Activated CD4-positive, alpha-beta T cell treated with anti-CD3 and anti-CD28 coated beads for 36 hours (primary cell): ENCODE measurements at places on chromosomes 11 and 22. TPM values are rescaled to one million over a fixed set of nuclear protein-coding genes. Genes with fewer than 3 reads are reported as not detected.

Gene CBLIF
- not detected for total RNA-seq

Gene CSF2RB
- total RNA-seq, result 0.30 TPM

Gene P2RX6
- 0.25 TPM for total RNA-seq

Gene MS4A6A
- total RNA-seq, result not detected

Gene BARX2
- total RNA-seq, result 1.3 TPM

Gene PDE3B
- 24.7 TPM for total RNA-seq

Gene ABTB2
- total RNA-seq, result 1.2 TPM

Gene DYNC2H1
- total RNA-seq, result 1.4 TPM

Gene GAL3ST1
- total RNA-seq, result not detected

Gene MS4A3
- total RNA-seq, result not detected

Gene OR2AG1
- total RNA-seq, result not detected

Gene HYLS1
- 9.3 TPM for total RNA-seq

Gene NUP160
- 84.5 TPM for total RNA-seq

Gene ZPR1
- total RNA-seq, result 88.8 TPM

Gene NRGN
- 13.5 TPM for total RNA-seq

Gene DBX1
- total RNA-seq, result not detected

Gene CXCR5
- total RNA-seq, result 18.9 TPM

Gene FOSL1
- total RNA-seq, result 11.3 TPM

Gene SERHL2
- 2.1 TPM for total RNA-seq

Gene LRRC32
- total RNA-seq, result 5.7 TPM

Gene SPON1
- 0.26 TPM for total RNA-seq

Gene GSTT4
- total RNA-seq, result not detected

Gene RASL10A
- not detected for total RNA-seq

Gene LARGE1
- total RNA-seq, result 0.39 TPM

Gene C22orf42
- total RNA-seq, result not detected

Gene SLC1A2
- not detected for total RNA-seq

Gene COX8A
- total RNA-seq, result 454 TPM
